ENCODE measurements at places on chromosomes 7 and 10. TPM values are rescaled to one million over a fixed set of nuclear protein-coding genes. Genes with fewer than 3 reads are reported as not detected.

The ACTR1A gene
- total RNA-seq: 41.3 TPM

The TMEM213 gene
- not detected for total RNA-seq

The RASA4 gene
- total RNA-seq: 43.8 TPM

The ZMIZ2 gene
- total RNA-seq: 109 TPM

The HOXA11 gene
- total RNA-seq: not detected

The LGI1 gene
- total RNA-seq: 1.1 TPM

The GJD4 gene
- not detected for total RNA-seq

The STEAP1B gene
- total RNA-seq: not detected

The PNLIPRP3 gene
- not detected for total RNA-seq

The MSANTD7 gene
- total RNA-seq: 10.3 TPM

The FAM25A gene
- total RNA-seq: not detected

The SDK1 gene
- total RNA-seq: 12.7 TPM

The PTPN20 gene
- total RNA-seq: not detected

The AASS gene
- total RNA-seq: 22.3 TPM

The POP7 gene
- 38.1 TPM for total RNA-seq

The AFAP1L2 gene
- total RNA-seq: 16.8 TPM
